ENCODE measurements at places on chromosomes 1 and 21. TPM values are rescaled to one million over a fixed set of nuclear protein-coding genes. Genes with fewer than 3 reads are reported as not detected.

TPTE gene
- total RNA-seq = not detected

LBR gene
- 60.5 TPM for total RNA-seq

PAQR7 gene
- total RNA-seq = 5.0 TPM

TOR1AIP2 gene
- total RNA-seq = 63.7 TPM

ZYG11A gene
- 1.1 TPM for total RNA-seq

SLC25A44 gene
- total RNA-seq = 17.5 TPM

CD1D gene
- total RNA-seq = not detected

VAV3 gene
- 4.0 TPM for total RNA-seq

CASQ1 gene
- total RNA-seq = not detected

CFHR1 gene
- not detected for total RNA-seq
